ENCODE measurements at places on chromosomes 6 and 20.

DNA sequence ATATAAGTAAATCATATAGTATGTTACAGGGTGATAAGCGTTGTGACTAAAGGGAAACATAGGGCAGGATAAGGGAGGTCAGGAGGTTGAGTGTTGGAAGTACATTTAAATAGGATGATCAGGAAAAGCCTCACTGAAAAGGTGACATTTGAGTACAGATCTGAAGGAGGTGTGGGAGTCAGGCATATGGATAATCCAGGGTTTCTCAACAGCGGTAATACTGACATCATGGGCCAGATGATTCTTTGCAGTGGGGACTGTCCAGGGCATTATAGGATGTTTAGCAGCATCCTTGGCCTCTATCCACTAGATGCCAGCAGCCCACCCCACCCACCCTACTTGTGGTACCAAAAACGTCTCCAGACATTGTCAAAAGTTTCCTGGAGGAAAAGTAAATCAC lies 292.6 kb upstream of the PREP start:
- no peak for DNase-seq

- no peak for DNase-seq
Measured at GRCh38 chr20:16308754-16309153, 264.5 kb downstream of the KIF16B start.

DNA sequence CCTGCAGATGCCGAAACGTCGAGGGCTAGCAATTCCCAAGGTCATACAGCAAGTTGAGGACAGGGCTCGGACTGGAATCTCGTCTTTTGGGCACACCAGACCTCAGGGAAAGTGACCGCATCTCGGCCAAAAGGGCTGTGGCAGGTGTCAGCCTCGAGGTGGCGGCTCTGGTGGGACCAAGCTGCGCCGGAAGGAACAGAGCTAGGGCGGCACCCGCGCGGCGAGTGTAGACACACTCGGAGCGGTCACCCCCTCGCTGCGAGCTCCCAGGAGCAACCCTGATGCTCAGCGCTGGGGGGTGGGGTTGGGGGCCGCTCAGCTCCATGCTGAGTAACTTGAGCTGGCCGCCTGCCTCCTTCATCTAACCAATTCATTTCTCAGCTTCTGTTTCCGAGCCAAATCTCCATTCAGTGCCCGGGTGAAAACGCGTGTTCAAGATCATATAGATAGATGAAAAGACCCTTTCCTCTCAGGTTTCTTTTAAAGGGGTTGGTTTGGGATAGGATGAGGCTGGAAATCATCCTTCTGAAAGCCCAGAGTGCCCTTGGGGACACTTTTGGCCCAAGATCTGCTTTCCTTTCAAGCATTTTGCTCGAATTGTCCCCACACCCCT lies 2.2 kb upstream of the TUBB2B start:
- DNase-seq, result no peak

- no peak for DNase-seq
Measured at GRCh38 chr6:39816747-39817146, 24.6 kb downstream of the DAAM2 start.

GRCh38 chr6:137123078-137123477 lies 50.4 kb downstream of the IL22RA2 start:
- DNase-seq, result no peak

DNA sequence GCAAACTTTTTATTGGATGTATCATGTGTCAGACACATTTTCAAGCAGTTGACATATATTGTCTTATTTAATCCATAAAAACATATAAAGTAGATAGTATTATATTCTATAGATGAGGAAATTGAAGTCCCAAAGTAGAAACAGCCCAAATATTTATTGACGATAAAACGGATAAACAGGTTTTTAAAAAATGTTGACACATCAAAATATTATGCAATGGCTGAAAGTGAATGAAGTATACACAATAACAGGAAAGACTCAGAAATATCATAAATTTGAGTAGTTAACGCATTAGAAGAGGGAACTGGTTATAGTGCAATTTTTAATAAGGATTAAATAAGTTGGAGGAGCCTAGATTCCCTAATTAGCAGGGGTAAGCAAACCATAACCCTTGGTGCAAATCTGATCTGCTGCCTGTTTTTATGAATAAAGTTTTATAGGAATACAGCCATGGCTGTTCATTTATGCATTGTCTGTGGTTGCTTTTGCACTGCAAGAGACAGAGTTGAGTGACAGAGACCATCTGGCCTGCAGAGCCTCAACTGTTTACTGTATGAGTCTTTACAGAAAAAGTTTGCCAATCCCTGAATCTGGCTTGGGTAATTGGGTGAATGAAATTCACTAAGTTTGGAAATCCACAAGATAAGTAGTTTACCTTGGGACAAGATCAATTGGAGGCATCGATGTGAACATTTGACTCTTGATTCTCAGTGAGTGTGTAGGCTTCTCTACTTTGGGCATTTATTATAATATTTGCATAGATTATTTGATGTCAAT lies 50.6 kb upstream of the EXOC2 start:
- DNase-seq, result no peak

DNA sequence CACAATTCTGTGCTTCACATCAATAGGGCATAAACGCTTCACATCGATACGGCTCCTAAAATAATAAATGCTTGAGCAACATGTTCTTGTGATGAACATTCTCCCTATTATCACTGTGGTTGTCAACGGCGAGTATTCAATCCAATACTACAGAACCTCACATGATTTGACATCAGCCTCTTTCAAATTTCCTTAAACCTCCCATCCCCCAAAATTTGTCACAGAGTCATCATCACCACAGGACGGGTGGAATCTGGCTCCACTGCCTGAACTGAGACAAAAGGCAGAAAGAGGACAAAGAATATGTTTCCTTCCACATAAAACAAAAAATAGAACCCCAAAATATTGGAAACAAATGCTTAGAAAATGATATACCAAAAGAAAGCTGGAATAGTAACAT lies 7.3 kb downstream of the THEMIS start:
- no peak for DNase-seq

DNA sequence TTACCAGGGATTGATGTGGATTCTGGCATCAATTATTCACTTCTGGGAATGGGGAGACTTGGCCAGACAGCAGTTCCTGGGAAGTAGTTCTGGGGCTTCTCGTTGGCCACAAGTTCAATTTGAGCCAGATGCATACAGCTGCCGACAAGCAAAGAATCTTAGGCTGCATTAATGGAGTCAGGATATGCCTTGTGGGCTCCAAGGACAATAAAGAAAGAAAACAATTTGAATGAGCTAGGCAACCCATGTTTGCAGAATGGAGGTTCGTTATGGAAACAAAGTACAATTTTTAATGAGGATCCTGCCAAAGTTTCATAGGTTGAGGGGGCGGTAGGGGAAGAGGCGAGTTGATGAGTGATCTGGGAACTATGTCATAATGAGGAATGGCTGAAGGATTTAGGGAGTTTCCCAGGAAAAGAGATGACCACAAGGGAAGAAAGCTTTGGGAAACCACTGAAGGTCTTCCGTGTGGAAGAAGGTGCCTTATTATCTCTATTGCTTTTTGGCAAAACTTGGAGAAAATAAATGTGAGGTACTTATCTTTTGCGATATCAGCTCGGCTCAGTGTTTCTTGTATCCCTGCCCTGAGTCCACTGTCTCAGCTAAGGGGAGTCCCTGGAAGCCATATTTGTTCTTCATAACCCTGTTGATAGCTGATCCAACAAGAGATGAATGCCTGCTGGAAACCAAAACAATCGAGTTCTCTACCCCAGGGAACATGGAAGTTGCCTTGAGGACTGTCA lies 181.0 kb upstream of the ZNF217 start:
- peak; percentile 100 for DNase-seq

GRCh38 chr6:79064635-79065034 lies 13.4 kb downstream of the PHIP start:
- no peak for DNase-seq

- no peak for DNase-seq
Measured at GRCh38 chr6:155196911-155197310, 66.9 kb upstream of the CLDN20 start.

- DNase-seq, result no peak
Measured at GRCh38 chr6:9205645-9206044, 770.3 kb upstream of the SLC35B3 start.

- peak; percentile 91 for DNase-seq
Measured at GRCh38 chr20:58870293-58871014, 17.9 kb downstream of the GNAS start.

GRCh38 chr6:7051780-7052442 lies 55.9 kb upstream of the RREB1 start:
- peak; percentile 60 for DNase-seq

DNA sequence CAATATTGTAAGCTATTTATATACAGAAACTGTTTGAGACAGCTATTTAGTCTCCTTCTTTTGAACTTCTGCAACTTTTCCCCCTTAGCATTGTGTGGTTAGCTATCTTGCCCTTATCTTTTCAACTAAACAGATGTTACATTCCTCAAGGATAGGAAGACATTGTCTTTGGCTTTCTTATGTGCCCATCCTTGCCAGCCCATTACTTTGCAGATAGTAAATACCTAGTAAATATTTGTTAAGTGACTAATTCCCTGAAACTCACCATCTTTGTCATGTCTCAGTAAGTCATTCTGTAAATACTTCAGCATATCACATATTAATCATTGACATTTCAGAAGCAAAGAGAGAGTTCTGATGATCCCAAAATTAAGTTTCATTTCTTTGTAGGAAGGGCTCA lies 69.1 kb upstream of the FLRT3 start:
- peak; percentile 94 for DNase-seq

- DNase-seq, result peak; percentile 59
Measured at GRCh38 chr6:45327956-45328522, at the start of gene RUNX2. Gene RUNX2, plus strand, starts transcription at chr6:45328330. Its CDS starts 397 bp downstream, at chr6:45328727.

GRCh38 chr20:48722737-48723191 lies 105.0 kb downstream of the PREX1 start:
- DNase-seq, result peak; percentile 51

DNA sequence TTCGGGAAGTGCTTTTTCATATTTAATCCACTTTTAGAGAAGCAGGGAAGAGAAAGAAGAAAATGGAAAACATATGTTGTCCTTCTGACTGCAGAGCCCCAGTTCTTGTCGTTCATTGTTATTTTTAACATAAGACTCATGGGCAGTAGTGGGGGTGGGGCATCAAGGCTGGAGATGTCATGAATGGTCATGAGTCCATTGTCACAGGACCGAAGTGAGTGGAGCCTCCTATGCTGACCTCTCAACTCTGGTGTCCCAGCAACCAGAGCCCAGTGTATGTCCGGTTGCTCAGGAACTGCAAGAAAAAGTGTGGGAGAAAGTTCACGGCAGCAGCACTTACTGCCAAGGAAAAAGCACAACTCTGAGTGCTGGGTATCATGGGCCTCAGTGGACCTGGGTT lies 108.6 kb downstream of the BANF2 start:
- DNase-seq, result no peak

- no peak for DNase-seq
Measured at GRCh38 chr6:109453594-109454495, 1.7 kb downstream of the MICAL1 start.

DNA sequence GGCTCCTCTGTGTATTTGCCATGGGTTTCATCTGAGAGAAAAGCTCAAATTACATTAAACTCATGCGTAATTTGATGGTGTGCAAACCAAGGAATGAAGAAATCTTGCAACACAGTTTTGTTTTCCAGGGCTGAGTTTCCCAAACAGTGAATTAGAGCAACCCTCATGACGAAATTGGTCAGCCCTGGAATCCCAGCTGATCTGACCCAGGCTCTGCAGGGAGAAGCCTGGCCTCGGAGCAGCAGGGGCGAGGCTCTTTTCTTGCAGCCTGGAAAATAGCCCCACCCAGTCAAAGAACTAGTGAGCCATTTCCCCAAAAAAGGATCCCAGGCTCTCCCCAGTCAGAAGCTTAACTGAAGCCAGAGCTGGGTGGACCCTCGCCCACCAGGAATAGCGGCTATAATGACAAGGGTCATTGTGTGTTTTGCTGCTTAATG lies 107.3 kb upstream of the SNX9 start:
- DNase-seq, result no peak

- DNase-seq, result no peak
Measured at GRCh38 chr6:159013229-159013628, 13.2 kb upstream of the RSPH3 start.

GRCh38 chr20:38017959-38018358 lies 15.3 kb downstream of the TTI1 start:
- no peak for DNase-seq

- no peak for DNase-seq
Measured at GRCh38 chr20:53942472-53942816, 128.0 kb downstream of the BCAS1 start.

GRCh38 chr6:4512051-4512471 lies 264.1 kb upstream of the CDYL start:
- no peak for DNase-seq

GRCh38 chr20:11585752-11586352 lies 331.8 kb upstream of the BTBD3 start:
- DNase-seq, result peak; percentile 67

DNA sequence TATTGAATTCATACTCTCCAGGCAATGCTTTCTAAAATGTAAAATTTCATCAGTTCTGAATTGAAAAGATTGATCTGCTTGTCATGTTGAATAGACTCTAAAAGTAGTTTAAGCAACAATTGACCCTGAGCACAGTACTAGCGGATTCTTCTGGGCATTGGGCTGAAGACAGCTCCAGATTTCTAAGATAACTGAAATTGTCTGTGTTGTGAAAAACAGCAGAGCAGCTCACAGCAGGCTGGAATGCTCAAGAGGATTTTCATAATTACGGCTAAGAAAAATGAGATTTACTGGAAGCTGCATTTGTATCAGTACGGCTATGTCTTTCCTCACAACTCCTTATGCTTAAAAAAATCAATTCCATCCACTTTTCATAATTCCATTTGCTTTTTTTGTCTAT lies 373.7 kb downstream of the HACE1 start:
- DNase-seq, result no peak

- no peak for DNase-seq
Measured at GRCh38 chr20:46897328-46897880, 2.8 kb downstream of the EYA2 start.

DNA sequence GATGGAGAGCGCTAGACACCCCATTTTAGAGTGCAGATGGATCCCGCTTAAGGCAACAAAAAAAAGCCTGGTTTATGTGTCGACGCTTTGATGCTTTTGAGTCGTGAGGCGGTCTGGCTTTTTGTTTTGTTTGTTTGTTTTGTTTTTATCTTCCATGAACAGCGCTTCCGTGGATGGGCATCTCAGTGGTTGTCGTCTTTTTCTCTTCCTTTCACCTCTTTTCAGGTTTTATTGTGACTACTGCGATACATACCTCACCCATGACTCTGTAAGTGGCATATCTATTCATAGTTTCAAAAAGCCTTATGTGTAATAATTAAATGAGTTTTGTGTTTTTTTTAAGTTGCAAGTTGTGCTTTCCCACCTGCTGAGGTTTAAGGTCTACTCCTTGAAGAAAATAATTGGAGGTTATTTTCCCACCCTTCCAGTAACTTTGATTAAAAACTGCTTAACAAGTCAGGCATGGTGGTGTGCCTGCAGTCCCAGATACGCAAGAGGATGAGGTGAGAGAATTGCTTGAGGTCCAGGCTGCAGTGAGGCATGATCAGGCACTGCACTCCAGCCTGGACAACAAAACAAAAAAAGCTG lies 476 bp downstream of the SNRPC start:
- no peak for DNase-seq

- DNase-seq, result no peak
Measured at GRCh38 chr6:15287670-15288375, 42.0 kb downstream of the JARID2 start.

DNA sequence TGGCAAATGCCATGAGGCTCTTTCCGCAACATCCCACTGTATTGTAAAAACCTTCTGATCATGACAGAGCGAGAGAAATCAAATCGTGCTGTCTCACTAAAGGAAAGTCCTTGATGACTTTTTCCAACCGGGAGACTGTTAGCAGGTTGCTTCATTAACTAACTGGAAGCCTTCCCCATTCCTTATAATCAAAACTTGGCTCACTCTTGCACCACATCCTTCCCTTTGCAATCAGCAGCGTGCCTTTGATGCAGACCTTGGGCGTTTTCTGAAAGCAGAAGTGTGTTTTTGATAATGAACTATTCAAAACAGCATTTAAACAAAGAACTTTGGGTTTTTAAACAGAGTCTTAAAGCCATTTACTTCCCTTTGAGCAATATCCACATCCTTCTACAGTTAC lies 96.2 kb upstream of the CNR1 start:
- DNase-seq, result no peak

Measured in PC-3 (cell line).